ENCODE measurements at places on chromosomes 16 and 17.

GRCh38 chr17:78878261-78878660 lies 24.7 kb downstream of the CEP295NL start:
- no peak for DNase-seq

- DNase-seq: no peak
Observed at GRCh38 chr17:9002606-9003354, 18.5 kb upstream of the NTN1 start.

DNA sequence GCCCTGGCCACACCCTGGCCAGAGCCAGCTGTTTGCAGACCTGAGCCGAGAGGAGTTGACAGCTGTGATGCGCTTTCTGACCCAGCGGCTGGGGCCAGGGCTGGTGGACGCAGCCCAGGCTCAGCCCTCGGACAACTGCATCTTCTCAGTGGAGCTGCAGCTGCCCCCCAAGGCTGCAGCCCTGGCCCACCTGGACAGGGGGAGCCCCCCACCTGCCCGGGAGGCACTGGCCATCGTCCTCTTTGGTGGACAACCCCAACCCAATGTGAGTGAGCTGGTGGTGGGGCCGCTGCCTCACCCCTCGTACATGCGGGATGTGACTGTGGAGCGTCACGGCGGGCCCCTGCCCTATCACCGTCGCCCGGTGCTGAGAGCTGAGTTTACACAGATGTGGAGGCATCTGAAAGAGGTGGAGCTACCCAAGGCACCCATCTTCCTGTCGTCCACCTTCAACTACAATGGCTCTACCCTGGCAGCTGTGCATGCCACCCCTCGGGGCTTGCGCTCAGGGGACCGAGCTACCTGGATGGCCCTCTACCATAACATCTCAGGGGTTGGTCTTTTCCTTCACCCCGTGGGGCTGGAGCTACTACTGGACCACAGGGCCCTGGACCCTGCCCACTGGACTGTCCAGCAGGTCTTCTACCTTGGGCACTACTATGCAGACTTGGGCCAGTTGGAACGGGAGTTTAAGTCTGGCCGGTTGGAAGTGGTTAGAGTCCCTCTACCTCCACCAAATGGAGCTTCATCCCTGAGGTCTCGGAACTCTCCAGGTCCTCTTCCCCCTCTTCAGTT lies 578 bp downstream of the AOC2 start:
- no peak for DNase-seq

- no peak for DNase-seq
Observed at GRCh38 chr16:52573365-52574299, 26.7 kb upstream of the TOX3 start.

- DNase-seq: no peak
Observed at GRCh38 chr16:4382795-4383357, 11.2 kb downstream of the VASN start.

GRCh38 chr16:72244853-72245252 lies 72.9 kb upstream of the PMFBP1 start:
- no peak for DNase-seq

DNA sequence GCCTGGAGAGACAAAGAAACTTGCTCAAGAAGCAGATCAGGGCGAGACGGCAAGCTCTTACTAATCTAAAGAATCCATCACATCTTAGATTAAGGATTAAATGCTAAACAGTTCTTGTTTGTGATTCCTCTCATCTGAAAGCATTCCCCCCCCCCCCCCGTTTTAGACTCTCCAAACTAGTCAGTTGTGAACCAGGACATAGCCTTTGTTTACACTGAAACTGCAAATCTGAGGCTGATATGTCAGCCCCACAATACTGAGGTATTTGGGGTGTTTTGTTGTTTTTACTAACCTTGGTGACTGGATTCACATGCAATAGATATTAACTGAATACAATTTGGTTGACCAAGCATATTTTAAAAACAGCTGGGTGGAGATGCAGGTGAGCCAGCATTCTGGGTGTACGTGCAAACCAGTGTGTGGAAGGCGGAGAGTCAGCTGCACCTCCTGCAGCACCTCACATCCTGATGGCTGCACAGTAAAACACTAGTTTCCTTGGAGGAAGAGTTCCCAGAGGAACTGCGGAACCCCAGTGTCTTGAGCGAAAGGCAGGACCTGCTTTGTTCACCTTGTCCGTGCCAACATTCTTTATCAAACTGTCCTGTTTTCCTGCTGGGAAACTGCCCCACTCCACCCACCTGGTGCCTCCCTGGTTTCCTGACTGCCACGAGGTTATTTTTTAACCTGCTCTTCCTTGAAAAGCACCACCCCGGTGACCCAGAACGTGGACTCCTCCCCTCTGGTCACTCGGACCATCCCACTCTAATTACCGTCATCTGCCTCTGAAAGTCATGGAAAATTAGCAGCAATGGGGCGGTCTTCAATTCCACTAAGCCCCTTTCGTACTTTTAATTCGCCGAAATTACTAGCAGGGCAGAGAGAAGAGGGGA lies 1.2 kb upstream of the YPEL2 start:
- DNase-seq: no peak

- peak; percentile 54 for DNase-seq
Observed at GRCh38 chr16:528111-529011, 849 bp downstream of the CAPN15 start.

- DNase-seq: no peak
Observed at GRCh38 chr17:41073676-41074075, 8.0 kb upstream of the KRTAP2-4 start.

DNA sequence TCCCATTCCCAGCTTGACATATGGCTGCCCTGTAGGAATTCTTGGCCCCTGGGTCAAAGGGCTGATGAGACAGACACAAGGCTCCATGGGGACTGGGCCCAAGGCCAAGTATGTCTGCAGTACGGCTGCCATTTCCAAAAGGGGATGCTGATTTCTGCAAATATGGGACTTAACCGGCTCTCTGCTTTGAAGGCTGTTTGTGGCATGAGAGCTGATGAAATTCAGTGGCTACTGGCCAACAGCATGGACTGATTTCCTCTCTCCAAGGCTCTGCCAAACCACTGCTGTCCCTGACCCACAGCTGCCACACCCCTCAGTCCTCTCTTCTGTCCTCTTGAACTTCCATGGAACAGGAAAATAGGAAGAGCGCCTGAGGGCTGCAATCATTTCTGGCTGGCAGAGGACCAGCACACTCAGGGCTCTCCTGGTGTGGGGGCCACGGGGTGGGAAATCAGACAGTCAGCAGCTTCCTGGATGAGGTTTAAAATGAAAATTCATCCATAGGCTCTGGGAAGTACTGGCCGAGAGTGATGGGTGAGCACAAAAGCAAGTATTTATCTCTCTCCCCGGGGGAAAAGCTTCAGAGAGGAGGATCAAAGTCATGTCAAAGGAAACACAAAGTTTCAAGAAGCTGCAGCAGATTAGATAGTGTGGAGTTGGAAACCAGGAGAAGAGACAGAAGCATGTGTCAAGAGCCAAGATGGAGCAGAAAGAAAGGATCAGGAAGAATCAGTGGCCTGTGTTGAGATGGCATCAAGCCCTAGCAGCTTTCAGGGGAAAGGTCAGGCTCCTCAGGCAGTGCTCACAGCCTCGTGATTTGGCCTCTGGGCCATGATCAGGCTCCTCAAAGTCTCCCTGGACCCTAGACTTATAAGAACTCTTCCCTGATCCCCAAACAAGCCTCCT lies 64.1 kb upstream of the SREBF1 start:
- DNase-seq: no peak

- DNase-seq: no peak
Observed at GRCh38 chr16:25575363-25575762, 116.4 kb upstream of the HS3ST4 start.

DNA sequence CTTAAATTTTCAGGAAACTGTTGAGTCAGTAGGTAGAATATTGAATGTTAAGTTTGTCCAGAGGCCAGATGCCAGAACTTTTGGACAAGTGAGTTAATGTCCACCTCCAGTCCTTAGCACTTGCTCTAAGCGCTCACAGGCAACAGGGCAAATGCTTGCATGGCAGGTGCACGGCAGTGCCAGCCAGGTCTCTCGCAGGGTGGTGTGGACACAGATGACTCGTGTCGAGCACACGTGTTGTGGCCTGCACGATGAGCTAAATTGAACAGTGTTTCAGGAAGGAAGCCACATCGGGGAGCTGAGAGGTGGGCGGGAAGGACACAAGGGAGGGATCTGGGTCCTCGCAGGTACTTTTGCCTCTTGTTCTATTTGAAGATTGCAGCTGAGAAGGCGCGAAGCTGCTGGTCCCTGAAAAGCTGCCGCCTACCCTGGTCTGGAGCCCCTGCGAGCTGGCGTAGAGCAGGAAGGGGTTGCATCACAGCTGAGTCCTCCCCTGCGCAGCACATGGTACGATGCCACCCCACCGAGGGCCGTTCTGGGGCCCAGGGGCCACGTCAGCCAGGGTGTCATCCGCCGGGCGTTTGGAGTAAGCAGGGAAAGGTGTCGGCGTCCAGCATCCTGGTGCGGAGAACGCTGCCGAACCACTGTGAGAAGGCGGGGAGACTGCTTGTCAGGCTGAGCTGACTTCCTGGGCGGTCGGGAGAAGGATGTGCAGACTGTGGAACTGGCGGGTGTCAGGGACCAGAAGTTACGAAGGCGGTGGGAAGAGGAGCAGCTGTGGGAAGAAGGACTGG lies 6.3 kb downstream of the RAB40C start:
- DNase-seq: no peak

DNA sequence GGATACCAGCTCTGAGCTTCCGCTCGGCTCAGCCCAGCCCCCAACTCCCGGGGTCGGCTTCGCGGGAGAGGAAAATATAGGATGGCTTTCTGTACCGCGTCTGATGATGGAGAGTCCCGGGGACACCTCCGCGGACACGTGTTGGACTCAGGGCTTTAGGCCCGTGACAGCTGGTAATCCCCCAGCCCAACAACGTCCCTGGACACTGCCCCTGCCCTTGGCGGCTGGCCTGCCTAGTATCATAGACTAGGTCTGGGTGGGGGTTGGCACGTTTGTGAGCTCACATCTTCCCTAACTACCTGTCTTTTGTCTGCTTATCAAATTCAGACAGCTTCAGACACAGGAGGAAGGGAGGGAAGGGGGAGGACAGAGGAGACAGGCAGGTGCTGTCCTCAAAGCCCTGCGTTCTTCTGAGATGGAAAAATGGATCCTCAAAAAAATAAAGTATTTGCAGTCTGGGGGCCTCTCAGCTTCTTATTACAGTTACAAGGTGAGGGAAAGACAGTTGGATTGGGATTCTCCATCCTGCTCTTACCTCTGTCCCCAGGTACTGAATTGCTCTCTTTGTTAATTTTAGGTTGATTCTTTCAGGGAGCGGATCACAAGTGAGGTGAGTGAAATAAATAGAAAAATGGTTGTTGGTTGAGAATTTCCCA lies 698 bp downstream of the PSME3 start:
- no peak for DNase-seq

- DNase-seq: no peak
Observed at GRCh38 chr16:10525214-10525825, 55.1 kb downstream of the EMP2 start.

DNA sequence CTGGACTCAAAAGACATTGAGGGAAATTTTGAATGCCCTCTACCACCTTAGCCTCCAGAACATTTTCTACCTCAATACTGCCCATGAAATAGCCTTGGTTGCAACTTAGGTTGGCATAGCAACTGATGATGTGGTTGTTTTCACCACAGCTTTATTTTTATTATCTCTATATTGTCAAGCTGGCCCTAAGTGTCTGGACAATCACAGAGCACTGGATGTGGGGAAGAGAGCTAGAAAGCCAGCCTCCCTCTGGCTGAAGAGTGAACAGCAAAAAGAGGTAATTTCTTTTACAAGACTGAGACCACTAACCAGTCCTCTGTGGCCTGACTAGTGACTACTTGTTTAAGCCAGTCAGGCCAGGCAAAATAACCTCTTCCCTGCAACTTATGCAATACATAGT lies 159.6 kb downstream of the HS3ST2 start:
- DNase-seq: no peak

DNA sequence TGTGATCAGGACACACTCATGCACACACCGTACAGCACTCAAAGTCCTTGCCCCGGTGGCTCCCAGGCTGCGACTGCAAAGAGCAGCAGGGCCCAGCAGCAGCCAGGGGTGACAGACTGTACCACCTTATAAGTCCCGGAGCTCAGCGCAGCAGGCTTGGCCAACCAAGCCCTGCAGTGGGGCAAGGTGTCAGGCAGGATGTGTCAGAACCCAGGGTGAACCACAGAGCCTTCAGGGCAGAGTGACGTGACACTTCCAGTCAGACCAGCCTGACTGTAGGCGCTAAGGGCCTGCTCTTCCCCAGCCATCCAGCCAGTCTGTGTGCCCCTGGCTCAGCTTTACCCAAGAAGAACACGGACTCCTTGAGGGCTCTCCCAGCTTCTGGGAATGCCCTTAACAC lies 204.1 kb downstream of the COPRS start:
- DNase-seq: peak; percentile 35

GRCh38 chr16:82177555-82177954 lies 7.5 kb upstream of the MPHOSPH6 start:
- no peak for DNase-seq

DNA sequence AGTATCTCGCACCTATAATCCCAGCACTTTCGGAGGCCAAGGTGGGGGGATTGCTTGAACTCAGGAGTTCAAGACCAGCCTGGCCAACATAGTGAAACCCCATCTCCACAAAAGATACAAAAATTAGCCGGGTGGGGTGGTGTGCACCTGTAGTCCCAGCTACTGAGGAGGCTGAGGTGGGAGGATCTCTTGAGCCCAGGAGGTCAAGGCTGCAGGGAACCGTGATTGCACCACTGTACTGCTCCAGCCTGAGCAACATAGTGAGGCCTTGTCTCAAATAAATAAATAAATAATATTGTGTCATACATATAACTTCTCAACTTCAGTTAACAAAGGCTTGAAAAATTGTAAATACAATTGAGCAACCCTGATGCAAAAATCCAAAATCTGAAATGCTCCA lies 8.2 kb downstream of the AMFR start:
- no peak for DNase-seq

GRCh38 chr17:42706732-42707131 lies 24.4 kb downstream of the CNTNAP1 start:
- peak; percentile 57 for DNase-seq

DNA sequence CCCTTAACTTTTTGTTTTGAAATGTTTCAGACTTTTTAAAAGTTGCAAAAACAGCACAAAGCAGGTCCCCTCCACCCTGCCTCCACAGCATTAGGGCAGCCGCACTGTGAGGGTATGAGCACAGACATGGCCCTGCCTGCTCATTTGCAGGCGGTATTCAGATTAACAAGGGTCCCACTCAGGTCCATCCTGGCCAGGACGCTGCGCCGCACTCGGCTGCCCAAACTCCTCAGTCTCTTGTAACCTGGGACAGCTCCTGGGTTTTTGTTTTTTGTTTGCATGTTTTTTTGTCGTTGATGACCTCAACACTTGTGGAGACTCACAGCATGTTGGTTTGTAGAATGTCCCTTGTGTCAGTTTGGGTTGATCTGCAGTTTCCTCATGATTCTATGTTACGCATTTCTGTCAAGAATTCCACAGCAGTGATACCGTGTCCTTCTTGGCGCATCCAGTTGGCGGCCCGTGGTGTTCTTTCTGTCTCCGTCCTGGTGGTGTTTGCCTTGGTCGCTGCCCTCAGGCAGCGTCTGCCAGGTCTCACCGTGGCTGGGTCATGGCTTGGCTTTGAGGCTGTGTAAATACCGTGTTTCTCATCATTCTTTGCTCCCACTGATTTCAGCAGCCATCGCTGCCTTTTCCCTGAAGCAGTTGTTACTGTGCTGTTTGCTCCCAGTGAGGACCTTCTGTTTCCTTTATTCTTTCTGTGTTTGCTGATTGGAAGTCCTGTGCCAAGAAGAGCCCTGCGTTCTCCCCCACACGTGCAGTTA lies 18.5 kb downstream of the CRAMP1 start:
- DNase-seq: no peak
